ENCODE measurements at places on chromosomes 6 and 20.

DNA sequence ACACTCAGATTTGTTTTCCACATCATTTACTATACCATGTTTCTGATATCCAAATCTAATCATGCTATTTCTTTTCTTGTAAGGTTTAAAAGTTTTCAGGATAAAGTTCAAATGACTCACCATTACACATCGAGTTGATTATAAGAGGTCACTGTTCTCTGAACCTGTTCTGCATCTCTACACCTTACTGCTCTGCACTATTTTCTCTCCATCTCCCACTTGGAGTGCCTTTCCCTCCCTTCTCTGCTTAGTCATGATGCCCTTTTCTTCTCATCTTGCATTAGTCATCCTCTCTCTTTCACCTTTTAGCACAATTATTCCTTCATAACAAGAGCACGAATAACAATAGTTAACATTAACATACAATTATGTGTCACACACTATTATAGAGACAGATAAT, 37.5 kb upstream of the FUT9 start:
- no peak for DNase-seq

DNA sequence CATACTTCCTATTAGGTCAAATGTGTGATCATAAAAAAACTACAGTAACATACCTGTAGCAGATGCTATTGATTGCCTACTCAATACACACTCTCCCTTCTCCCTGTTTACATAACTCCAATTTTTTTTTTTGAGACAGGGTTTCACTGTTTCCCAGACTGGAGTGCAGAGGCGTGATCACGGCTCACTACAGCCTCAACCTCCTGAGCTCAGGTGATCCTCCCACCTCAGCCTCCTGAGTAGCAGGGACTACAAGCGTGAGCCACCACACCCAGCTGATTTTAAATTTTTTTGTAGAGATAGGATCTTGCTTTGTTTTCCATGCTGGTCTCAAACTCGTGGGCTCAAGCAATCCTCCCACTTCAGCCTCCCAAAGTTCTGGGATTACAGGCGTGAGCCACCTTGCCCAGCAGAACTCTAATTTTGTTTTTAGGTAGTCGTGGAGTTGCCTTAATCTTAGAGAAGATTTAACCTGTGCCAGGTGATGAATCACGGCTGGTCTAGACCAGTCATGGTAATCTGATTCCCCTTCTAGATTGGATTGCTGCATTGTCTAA, 14.0 kb upstream of the KIF3B start:
- DNase-seq, result no peak

- peak; percentile 32 for DNase-seq
Measured at GRCh38 chr6:122033564-122034181, 365.8 kb upstream of the HSF2 start.

- no peak for DNase-seq
Measured at GRCh38 chr6:126531840-126532239, 191.9 kb downstream of the CENPW start.
